ENCODE measurements at places on chromosomes 6 and 20.
A peak's percentile ranks its signal among the peaks of the same experiment; 100 is the strongest.

DNA sequence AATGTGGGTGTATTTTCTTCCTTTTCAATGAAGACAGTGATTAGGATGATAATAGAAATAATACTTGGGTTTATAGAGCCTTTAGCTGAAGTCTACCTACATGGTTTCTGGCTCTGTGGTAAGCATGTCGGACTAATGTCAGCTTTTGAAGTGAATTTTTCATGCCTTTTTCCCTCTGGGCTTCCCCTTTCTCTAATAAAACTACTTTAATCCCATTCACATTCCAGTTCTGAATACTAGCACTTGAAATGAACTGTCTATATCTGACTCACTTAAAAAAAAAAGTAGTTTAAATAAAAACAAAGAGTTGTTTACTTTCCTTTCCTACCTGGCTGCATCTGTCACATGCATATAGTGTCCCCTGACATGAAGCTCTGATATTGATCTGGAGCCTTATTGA, 545.9 kb upstream of the FLRT3 start:
- no peak overlapping the region for H3K27ac ChIP-seq
- no peaks in the 10 kb centered on the region for H3K36me3 ChIP-seq
- no peak overlapping the region for H3K4me3 ChIP-seq
- DNase-seq, result no peak
- no peaks in the 10 kb centered on the region for H3K4me1 ChIP-seq

- DNase-seq, result peak; percentile 49
- peak overlapping the region; percentile 99 for H3K4me3 ChIP-seq
- H3K27me3 ChIP-seq, result peaks cover 6% of the 10 kb centered on the region
- peaks cover 10% of the 10 kb centered on the region for H3K36me3 ChIP-seq
- peak overlapping the region; percentile 100 for H3K27ac ChIP-seq
- peaks cover 31% of the 10 kb centered on the region for H3K4me1 ChIP-seq
Measured at GRCh38 chr6:26022132-26022472, 59.5 kb downstream of the TRIM38 start.

DNA sequence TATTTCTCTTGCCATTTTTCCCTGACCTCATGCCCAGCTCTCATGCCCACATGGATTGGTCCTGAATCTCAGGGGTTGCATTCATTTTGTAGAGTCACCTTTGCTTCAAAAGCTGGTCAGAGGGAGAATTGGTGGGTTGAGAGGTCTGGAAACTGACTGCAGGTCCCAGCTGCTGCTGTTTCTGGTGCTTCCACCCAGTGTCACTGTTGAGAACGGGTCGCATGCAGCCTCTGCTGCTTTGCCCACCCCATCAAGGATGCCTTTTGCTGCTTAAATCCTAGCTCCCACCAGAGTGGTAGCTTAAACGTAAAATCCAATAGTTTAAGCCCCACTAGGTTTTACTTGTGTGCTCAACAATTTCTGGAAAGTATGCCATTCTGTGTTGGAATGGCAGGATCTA, 211.4 kb upstream of the TSHZ2 start:
- H3K27ac ChIP-seq, result no peak overlapping the region
- no peak for DNase-seq
- no peaks in the 10 kb centered on the region for H3K4me1 ChIP-seq
- no peak overlapping the region for H3K4me3 ChIP-seq

DNA sequence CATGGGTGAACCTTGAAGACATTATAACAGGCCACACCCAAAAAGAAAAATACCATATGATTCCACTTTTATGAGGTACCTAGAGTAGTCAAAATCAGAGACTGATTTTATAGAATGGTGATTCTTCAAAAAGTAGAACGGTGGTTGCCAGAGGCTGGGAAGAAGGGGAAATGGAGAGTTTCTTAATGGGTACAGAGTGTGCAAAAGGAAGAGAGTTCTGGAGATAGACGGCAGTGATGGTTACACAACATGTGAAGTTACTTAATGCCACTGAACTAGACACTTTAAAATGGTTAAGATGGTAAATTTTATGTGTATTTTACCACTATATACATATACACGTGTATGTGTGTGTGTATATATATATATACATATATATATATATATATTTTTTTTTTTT, 80.8 kb downstream of the PRND start:
- no peak for DNase-seq
- H3K4me1 ChIP-seq, result peaks cover 48% of the 10 kb centered on the region
- no peaks in the 10 kb centered on the region for H3K27me3 ChIP-seq
- H3K4me3 ChIP-seq, result no peak overlapping the region
- peaks cover 75% of the 10 kb centered on the region for H3K36me3 ChIP-seq

- DNase-seq, result no peak
- H3K4me3 ChIP-seq, result no peak overlapping the region
- no peak overlapping the region for H3K27ac ChIP-seq
Measured at GRCh38 chr20:35854713-35855348, 83.0 kb downstream of the PHF20 start.

GRCh38 chr20:36183155-36183944, 28.8 kb downstream of the EPB41L1 start:
- H3K27me3 ChIP-seq, result no peaks in the 10 kb centered on the region
- H3K36me3 ChIP-seq, result no peaks in the 10 kb centered on the region
- peak overlapping the region; percentile 1 for H3K27ac ChIP-seq
- no peak for DNase-seq
- H3K4me1 ChIP-seq, result no peaks in the 10 kb centered on the region

GRCh38 chr6:158854214-158855101, 35.3 kb upstream of the EZR start:
- H3K4me1 ChIP-seq, result peaks cover 48% of the 10 kb centered on the region
- no peak for DNase-seq
- H3K27ac ChIP-seq, result no peak overlapping the region

DNA sequence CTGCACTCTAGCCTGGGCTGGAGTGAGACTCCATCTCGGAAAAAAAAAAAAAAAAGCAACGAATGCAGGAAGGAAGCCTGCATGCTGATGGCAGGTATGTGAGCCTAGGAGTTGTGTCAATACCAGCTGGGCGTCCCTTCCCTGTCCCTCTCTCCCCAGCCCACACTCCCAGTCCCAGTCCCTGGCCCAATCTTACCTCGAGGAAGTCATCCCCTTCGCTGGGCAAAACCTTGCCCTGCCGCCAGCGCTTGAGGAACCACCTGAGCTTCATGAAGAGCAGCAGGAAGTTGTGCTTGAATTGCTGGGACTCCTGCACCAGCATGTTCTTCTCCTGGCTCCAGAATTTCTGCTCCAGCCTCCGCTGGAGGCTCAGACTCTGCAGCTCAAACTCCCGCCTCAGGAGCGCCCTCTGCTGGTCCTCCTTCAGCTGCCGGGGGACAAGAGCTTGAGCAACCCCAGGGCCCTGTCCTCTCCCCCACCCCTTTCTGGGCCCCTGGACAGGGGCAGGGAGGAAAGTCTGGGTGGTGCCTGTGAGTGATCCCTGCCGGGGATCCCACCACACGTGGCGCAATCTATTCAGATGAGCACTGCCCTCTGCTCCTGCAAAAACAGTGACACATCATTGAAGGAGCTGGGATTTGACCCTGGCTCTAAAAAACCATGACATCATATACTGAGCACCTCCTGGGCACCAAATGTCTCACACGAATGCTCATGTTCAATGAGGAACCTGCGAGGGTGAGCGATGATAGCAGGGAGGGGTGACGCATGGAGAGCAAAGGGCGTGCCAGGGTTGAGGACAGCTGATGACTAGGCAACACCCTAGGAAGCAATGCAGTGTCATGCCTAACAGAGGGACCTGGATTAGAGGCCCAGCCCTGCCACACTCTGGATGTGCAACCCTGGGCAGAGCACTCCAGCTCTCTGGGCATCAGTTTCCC, 35.0 kb upstream of the DSN1 start:
- no peak overlapping the region for H3K4me3 ChIP-seq
- peak; percentile 24 for DNase-seq
- peak overlapping the region; percentile 14 for H3K27ac ChIP-seq
- H3K4me1 ChIP-seq, result peaks cover 10% of the 10 kb centered on the region
- peaks cover 70% of the 10 kb centered on the region for H3K36me3 ChIP-seq
- no peaks in the 10 kb centered on the region for H3K27me3 ChIP-seq

- no peak overlapping the region for H3K27ac ChIP-seq
- no peaks in the 10 kb centered on the region for H3K27me3 ChIP-seq
- H3K4me1 ChIP-seq, result no peaks in the 10 kb centered on the region
- no peak overlapping the region for H3K4me3 ChIP-seq
- no peak for DNase-seq
Measured at GRCh38 chr6:67698534-67698933, 936.5 kb upstream of the ADGRB3 start.

DNA sequence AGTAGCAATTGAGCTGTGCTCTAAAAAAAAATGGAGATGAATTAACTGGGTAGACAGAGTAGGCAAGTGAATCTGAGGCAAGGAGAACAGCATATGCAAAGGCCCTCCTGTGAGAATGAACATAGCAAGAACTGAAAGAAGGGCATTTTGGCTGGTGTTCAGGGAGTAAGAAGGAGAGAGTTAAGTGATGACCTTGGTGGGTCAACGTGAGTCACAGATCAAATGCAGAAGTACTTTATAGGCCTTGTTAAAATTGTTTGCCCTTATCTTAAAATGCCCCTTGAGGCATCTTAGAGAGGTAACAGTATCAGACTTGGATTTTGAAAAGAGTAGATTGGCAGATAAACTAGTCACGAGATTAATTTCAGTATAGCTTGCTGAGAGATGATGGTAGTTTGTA, 24.5 kb downstream of the NDUFAF5 start:
- H3K4me3 ChIP-seq, result no peak overlapping the region
- no peaks in the 10 kb centered on the region for H3K4me1 ChIP-seq
- no peaks in the 10 kb centered on the region for H3K27me3 ChIP-seq
- DNase-seq, result no peak
- no peak overlapping the region for H3K27ac ChIP-seq
- peaks cover 15% of the 10 kb centered on the region for H3K36me3 ChIP-seq

DNA sequence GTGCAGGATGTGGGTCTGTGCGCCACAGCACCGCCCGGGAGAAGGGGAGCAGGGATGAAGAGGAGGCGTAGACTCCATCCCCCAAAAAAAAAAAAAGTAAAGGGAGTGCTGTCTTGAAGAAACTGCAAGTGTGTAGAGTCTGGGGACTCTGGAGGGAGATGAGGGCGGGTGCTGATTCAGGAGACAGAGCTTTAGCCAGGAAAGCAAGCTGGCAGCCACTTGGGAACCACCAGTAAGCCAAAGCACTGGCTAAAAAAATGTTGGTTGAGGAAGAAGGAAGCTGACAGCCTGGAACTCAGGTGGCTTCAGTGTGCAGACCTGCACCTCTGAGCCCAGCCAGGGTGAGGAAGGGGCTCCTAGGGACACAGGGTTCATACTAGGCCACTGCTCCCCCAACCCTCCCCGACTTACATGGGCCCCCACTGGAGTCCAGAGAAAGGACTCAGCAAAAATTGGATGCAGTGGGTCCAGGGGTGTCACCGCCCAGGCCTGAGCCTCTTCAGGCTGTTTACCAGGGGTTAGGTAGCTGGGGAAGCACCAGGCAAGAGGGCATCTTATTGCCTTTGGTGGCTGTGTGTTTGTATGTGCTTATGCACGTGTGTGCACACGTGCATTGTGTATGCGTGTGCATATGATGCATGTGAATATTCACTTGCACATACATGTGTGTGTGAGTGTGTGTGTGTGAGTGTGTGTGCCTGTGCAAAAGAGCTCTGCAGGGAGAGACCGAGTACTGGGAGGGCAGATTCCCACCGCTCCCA, 153.5 kb upstream of the MLN start:
- peaks cover 7% of the 10 kb centered on the region for H3K4me1 ChIP-seq
- peaks cover 19% of the 10 kb centered on the region for H3K27me3 ChIP-seq

- no peak overlapping the region for H3K27ac ChIP-seq
- no peak for DNase-seq
- H3K4me3 ChIP-seq, result no peak overlapping the region
- H3K4me1 ChIP-seq, result peaks cover 11% of the 10 kb centered on the region
- H3K27me3 ChIP-seq, result peaks cover 6% of the 10 kb centered on the region
Measured at GRCh38 chr20:32651537-32651936, 22.2 kb downstream of the C20orf203 start.

DNA sequence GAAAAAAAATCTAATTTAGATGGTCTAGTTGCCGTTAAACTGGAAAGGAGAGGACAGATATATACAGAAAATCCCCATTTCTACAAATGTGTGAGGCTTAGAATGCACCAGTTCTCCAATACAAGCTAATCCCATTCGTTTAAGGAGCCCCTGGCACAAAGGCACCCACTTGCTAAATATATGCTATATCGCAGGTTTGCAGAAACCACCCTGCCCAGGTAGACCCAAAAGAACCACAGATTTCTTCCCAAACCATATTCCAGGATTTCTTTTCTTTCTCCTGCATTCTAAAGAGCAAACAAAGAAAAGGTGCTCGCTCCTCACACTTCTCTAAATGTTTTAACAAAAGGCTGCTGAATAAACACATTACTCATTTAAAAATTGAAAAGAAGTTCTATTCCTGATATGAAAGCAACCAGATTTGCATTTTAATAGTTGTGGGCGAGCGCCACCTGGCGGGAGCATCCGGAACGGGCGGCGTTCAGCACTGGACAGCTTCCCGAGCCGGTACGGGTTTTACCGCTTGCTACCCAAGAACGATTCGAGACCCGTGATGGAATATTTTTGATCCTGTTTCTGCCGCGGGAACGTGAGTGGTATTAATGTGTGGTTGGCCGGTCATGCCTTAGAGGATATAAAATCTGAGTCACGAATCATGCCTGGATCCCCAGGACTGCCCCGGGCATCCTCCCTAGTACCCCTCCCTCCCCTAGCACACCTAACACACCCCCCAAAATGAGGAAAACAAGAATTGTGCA, 2.1 kb downstream of the PTPRT start:
- H3K4me3 ChIP-seq, result no peak overlapping the region
- peaks cover 16% of the 10 kb centered on the region for H3K4me1 ChIP-seq
- DNase-seq, result peak; percentile 48
- no peaks in the 10 kb centered on the region for H3K36me3 ChIP-seq
- H3K27ac ChIP-seq, result no peak overlapping the region

DNA sequence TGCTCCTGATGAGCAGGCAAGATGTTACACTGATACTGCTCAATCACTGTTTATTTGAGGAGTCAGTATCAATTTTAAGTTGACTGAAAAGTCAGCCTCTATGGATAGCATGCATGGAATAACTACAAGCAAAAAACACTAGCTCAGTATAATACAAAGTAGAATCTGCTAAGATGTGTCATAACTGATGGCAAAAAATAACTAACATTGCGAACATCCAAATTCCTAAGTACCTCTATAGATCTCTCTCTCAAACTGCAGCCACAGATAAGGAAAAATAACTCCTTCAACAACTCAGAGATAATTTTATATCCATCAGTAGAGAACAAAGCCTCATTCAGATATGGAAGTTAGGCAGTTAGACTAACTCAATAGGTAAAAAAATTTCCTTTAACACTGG, 16.3 kb downstream of the HDAC2 start:
- peaks cover 9% of the 10 kb centered on the region for H3K4me1 ChIP-seq
- no peaks in the 10 kb centered on the region for H3K27me3 ChIP-seq
- H3K27ac ChIP-seq, result no peak overlapping the region
- no peak overlapping the region for H3K4me3 ChIP-seq
- no peak for DNase-seq

GRCh38 chr6:88567696-88568095, 395.7 kb downstream of the RNGTT start:
- no peak for DNase-seq
- peaks cover 13% of the 10 kb centered on the region for H3K36me3 ChIP-seq
- no peaks in the 10 kb centered on the region for H3K4me1 ChIP-seq

GRCh38 chr6:168061269-168062210, 17.5 kb downstream of the FRMD1 start:
- DNase-seq, result no peak
- no peaks in the 10 kb centered on the region for H3K36me3 ChIP-seq
- no peaks in the 10 kb centered on the region for H3K27me3 ChIP-seq
- H3K27ac ChIP-seq, result no peak overlapping the region
- H3K4me1 ChIP-seq, result no peaks in the 10 kb centered on the region

- H3K4me3 ChIP-seq, result no peak overlapping the region
- H3K27me3 ChIP-seq, result no peaks in the 10 kb centered on the region
- H3K27ac ChIP-seq, result no peak overlapping the region
- H3K4me1 ChIP-seq, result no peaks in the 10 kb centered on the region
- DNase-seq, result no peak
Measured at GRCh38 chr6:93293460-93293859, 125.9 kb downstream of the EPHA7 start.

All from stimulated activated naive B cell treated with anti-CD40 and anti-IgM and Interleukin-4, amounts not matched to agents 10 μg/mL and 1 μg/mL and 100 μg/mL, for 72 hours (primary cell).